ENCODE measurements at places on chromosomes 4 and X.

DNA sequence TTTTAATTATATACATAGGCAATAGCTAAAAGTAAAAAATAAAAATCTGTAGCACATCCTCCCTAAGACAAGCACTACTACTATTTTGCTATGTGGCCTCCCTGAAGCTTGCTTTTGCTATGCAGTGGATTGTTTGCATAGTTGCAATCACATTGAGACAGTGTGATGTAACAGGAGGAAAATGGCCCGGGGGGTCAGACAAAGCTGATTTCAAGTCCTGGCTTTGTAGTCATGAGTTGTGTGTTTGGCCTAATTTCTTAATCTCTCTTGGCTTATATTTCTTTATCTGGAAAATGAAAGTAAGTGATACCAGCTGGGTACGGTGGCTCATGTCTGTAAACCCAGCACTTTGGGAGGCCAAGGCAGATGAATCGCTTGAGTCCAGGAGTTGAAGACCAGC lies 166.6 kb downstream of the LHFPL1 start:
- no peak for DNase-seq

GRCh38 chr4:47597696-47598095 lies 112.6 kb downstream of the ATP10D start:
- DNase-seq, result no peak

GRCh38 chr4:83046693-83047473 lies 11.9 kb downstream of the COPS4 start:
- DNase-seq, result no peak

- no peak for DNase-seq
Observed at GRCh38 chr4:38684271-38684670, 20.3 kb downstream of the KLF3 start.

GRCh38 chr4:6696611-6697010 lies 2.9 kb downstream of the S100P start:
- DNase-seq, result no peak

DNA sequence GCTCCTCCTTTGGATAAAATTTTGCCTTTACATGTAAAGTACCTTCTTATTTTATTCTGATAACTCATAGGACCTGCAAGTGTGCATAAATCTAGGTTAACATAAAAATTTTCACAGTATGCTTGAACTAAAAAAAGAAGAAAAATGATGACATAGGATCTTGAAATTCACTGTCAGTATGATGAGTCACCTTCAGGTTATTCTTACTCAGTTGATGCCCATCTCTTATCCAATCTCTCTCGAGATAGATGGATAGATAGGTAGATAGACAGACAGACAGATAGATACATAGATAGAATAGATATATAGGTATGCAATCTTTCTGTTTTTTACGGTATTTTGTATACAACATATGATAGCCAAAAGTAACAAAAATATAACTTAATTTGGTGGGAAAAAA lies 485.5 kb downstream of the NAF1 start:
- DNase-seq, result no peak

DNA sequence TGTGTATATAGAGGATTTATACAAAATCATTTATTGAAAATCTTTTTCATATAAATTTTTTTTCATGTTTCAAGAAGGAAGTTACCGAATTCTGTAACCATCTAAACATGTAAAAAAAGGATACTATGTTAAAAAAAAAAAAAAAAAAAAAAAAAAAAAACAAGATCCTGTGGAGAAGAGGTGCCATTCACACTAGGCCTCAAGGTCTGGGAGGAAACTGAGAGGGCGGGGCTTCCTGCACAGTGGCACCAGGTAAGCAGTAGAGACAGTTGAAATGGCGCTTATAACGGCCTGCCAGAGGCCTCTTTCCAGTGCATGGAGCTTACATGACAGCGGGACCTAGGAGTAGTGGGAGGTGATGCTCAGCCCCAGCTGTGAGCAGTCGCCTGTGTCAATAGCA lies 17.5 kb downstream of the TRAPPC2 start:
- no peak for DNase-seq

DNA sequence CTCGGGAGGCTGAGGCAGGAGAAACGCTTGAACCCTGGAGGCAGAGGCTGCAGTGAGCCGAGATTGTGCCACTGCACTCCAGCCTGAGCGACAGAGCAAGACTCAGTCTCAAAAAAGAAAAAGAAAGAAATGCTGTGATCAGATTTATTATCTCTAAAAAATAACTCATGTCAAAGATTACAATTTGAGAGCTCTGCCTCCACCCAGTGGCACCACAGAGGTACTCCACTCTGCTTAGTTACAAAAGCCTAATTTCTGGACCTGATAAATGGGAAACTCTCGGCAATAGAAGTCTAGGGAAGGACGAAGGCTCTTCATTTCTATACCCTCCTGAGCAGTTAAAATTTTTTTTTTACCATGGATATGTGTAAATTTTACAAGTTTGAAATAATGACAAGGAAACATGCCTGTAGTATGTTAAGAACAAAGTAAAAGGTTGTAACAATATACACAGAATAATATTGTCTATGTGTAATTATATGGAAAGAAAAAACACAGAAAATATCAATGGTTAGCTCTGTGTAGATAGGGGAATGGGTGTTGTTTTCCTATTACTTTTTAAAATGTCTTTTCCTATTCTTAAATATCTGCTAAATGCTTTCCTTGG lies 149.8 kb downstream of the STIM2 start:
- DNase-seq, result no peak

DNA sequence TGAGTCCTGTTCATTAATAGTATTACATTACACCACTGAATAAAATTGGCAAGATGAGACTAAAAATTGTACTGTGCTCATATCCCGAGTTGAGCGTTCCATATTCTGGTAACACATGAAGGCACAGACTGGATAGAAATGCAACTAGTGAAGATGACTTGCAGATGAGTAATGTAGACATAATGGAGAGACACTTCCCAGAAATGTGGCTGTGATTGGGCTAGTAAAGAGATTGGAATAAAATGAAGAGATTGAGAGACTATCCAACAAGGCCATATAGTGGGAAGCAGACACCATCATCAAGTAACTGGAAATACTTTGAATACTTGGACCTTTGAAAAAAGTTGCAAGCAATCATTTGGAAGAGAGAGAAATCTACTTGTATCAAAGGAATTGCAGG lies 77.3 kb downstream of the DCAF8L1 start:
- DNase-seq, result no peak

GRCh38 chrX:8743126-8743732 lies 11.3 kb upstream of the ANOS1 start:
- DNase-seq, result no peak

DNA sequence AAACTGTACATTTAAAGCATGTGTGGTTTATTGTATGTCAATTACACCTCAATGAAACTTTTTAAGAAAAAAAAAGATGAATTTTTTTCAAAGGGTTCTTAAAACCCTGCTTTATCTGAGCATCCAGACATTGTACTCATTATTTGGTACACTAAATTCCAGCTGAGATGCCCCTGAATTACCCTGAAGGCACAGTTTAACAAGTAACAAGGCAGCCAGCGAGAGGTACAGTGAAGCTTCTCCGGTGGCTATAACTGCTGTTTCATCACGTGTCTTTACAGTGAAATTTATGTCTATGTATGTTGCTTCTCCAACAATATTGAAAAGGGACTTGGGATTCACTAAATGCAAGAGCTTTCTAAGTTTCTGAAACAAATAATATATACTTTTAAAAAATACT lies 15.8 kb downstream of the SLC7A11 start:
- no peak for DNase-seq

GRCh38 chrX:12065251-12065650 lies 73.0 kb upstream of the FRMPD4 start:
- no peak for DNase-seq

DNA sequence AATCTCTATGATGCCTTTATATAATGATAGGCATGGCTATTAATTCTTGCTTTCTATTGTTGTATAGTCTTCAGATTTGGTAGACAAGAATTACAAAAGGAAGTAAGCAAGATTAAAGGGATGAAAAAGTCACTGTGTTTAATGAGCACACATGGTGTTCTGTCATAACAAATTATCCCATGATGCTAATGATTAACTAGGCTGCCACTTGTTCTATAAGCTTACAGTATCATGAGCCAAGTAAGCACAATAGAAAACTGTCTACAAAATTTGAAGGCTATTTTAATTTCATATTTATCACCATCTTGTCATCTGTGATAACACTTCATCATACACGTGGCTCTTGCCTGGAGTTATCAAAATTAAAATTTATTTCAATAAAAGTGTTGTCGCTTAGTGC lies 466.7 kb downstream of the GASK1B start:
- DNase-seq, result no peak

DNA sequence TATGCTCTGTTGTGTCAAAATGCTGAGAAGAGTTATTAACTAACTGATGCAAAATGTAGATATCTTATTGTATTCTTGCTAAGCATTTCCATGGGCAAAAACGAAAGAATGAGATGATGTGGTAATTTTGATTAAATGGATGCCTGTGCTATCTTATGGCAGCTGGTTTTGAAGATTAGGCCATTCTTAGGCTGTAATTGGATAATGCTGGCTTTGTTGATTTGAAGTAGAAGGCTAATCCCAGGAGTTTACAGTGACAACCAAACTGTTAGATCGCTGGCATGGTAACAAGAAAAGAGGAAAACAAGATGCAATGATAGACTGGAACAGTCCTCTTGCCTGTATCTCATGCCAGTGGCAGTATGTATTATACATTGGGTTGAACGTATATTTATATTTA lies 74.1 kb upstream of the WDR44 start:
- no peak for DNase-seq

- DNase-seq, result no peak
Observed at GRCh38 chr4:182862921-182863320, 54.3 kb downstream of the DCTD start.

- no peak for DNase-seq
Observed at GRCh38 chrX:133880032-133880443, 105.4 kb downstream of the GPC3 start.

DNA sequence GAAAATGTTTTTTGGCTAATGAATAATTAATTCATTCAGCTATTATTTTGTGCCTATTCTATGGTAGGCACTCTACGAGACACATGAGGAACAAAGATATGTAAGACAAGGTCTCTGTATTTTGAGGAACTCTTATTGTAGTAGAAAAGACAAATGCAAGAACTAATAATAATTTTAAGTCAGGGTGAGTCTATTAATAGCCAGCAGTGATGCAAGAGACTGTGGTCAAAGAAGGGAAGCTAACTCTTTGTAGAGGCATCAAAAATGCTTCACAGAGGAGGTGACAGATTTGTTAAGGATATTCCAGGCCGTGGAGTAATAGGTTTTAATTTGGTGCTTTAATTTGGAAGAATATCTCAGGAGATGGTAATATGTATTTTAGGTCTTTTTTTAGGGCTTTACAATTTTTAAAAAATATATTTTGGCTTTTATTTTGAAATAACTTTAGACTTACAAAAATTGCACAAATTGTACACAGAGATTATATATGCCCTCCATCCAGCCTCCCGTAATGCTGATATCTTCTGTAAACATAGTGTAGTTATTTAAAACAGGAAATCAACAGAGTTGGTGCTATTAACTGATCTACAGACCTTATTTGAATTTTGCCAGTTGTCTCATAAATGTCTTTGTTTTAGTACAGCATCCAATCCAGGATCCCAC lies 48.1 kb downstream of the DCLK2 start:
- peak; percentile 7 for DNase-seq
